Cortex of kidney (tissue), 1 donor: ENCODE measurements at places on chromosomes 1 and 21.

DNA sequence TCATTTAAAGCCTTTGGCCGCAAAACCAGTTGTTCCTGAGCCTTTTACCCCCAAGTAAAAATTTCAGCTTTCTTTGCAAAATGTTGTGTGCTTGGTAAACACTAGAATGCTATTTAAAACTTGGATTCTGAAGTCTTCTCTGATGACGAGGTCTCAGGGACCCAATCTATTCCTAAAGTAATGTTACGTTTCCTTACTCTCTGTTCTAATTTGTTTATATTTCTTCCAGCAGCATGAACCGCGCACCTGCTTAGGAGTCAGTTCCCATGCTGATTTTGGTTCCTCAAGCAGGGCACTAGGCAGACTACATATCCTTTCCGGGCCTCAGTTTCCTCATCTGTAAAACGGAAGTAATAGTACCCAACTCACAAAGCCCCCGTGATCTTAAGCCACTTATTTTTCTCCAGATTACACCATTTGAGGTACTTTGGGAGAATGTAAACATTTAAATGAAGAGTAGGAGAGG lies 969 bp upstream of the ALDH4A1 start:
- no peak for DNase-seq

- DNase-seq: no peak
Measured at GRCh38 chr1:159949981-159950381, 4.1 kb downstream of the SLAMF9 start.

- DNase-seq: no peak
Measured at GRCh38 chr1:212242288-212242984, 42.8 kb upstream of the PPP2R5A start.

DNA sequence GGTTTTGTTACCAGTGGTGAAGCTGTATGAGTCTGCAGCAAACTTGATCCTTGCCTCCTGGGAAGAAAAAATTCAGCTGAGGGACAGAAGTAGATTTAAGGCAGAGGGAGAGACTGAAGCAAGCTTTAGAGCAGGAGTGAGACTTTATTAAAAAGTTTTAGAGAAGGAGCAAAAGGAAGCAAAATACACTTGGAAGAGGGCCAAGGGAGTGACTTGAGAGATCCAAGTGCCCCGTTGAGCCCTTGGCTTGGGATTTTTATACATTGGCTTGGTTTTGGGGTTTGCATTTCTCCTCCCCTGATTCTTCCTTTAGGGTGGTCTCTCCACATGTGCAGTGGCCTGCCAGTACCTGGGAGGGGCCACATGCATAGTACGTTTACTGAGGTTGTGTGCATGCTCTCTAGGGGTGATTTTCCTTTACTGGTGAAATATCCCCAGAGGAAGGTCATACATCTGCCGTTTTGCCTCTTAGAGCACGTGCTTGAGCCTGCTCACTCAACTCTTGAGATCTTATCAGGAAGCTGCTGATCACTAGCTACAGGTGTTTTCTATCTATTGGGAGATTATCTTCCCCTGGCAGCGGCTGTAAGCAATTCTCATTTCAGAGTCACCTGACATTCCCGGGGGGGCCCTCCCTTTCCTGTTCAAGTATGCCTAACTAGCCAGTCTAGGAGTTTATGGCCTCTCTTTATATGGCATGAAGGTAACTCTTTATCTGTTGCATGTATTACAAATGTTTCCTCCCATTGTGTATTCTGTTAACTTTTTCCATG lies 20.3 kb downstream of the FASLG start:
- no peak for DNase-seq

DNA sequence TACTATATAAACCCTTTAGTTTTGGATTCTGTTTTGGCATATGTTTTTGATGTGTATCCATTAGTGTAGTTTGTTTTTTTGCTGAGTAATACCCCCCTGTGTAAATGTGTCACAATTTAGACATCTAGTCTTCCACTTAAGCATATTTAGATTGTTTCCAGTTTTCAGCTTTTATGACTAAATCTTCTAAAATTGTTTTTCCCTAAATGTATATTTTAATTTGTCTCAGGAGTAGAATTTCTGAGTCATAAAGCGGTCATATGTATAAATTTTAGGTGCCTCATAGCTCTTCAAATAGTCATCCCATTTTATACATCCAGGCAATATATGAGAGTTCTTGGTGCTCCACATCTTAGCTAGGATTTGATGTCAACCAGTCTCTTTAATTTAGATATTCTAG lies 1348.0 kb downstream of the MRPL39 start:
- DNase-seq: no peak

DNA sequence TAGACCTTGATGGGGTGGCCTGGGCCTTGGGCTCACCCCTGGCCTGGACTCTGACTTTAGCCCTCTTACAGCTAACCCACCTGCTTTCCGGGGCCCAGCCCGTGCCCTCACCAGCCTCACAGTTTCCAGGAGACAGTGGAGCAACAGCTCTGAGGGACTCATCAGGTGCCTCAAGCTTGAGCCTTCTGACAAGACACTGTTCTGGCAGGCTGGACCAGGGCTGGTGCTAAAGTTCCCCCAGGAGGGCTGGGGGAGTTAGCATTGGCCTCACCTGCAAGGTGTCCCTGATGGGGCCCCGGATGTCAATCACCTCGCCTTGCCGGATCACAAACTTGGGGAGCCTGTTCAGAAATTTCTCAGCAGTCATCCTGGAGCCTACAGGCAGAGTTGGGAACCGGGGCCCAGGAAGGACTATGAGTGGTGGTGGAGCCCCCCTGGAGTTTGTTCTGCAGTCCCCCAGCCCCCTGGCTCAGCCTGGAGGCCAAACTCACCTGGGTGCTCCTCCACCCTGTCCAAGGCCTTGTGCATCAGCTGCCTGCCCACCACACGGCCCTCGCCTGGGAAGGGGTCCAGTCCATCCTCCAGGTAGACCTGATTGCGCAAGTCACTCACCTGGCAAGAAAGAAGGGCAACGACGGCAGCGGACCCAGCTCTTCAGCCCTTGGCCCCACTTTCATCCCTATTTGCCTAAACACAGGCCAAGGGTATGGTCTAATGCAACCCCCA lies 4.1 kb downstream of the SH3BGRL3 start:
- DNase-seq: no peak
